ENCODE measurements at places on chromosomes 1 and 21.

DNA sequence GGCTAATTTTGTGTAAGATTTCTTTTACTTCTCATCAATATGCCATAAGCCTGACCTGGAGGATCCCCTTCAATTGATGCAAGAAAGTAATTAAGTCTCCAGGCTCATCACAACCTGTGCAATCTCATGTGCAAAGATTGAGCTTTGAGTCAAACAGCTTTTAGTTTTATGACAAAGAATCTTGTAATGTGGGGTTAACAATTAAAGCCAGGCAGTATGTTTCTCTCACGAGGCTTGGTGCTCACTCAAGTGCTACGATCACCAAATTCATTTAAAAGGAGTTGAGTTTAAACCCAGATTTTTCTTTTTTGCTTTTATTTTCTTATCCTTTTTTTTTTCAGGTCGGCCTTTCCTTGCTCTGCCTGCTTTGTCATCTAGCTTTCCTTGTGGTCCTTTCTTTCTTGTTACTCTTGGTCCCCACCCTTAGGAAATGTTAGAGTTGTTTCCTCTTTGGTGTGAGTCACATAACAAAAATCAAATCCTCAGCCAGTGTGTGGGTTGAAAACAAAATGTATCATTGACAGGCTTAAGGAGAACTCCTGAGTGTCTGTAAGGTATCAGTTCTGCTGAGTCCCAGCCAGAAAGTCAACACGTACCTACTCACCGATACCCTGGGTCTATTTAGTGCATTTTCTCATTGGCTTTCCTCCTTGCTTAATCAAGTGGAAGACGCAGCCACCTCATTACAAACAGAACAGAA lies 1037.2 kb downstream of the ADGRL2 start:
- no peak for DNase-seq

DNA sequence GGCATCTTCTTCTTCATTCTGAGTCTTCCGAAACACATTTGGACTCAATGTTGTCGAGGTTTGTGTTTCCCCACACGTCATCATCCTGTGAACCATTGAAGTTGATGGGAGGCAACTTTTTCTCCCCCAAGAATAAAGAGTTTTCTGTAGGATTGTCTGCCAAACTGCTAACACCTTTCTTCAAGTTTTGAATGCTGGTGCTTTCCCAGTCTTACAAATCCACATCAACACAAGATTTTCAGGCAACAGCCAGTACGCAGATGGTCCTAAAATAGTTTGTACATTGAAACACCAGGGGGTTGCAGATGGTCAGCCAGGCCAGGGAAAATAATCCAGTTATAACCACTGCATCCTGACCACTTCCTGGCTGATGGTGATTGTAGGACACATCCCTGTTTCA lies 187.9 kb downstream of the DISC1 start:
- DNase-seq, result no peak

DNA sequence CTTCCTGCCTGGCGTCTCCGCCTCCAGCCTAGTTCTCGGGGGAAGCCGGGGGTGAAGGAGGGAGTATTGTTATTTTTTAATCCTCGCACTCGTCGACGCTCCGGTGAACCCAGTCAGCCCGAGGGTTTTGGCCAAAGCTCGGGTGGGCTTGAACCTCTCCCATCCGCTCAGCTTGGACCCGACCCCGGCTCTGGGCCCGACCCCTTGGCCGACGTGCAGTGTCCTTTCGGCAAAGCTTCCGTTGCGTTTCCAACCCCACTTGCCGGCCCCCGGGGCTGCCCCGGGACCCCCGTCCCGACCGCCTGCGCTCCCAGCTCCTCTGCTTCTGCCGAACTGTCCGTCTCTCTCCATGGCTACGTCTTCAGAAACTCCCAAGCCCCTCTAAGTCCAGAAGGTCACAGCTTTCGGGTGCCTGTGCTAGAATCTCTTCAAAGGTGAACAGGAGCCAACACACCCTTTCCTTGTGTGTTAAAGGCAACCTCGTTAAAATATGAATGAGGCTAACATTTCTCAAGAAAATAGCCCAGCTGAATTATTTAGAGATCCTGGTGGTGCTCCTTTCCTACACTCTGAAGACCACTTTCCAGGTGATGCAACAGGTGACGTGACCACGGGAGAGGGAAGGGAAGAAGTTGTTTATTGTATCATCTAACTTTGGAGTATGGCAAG lies 647 bp downstream of the DESI2 start:
- DNase-seq, result no peak

- no peak for DNase-seq
Measured at GRCh38 chr1:43217747-43218146, 45.6 kb downstream of the CFAP57 start.

GRCh38 chr1:241844593-241844992 lies 3.4 kb upstream of the EXO1 start:
- no peak for DNase-seq

DNA sequence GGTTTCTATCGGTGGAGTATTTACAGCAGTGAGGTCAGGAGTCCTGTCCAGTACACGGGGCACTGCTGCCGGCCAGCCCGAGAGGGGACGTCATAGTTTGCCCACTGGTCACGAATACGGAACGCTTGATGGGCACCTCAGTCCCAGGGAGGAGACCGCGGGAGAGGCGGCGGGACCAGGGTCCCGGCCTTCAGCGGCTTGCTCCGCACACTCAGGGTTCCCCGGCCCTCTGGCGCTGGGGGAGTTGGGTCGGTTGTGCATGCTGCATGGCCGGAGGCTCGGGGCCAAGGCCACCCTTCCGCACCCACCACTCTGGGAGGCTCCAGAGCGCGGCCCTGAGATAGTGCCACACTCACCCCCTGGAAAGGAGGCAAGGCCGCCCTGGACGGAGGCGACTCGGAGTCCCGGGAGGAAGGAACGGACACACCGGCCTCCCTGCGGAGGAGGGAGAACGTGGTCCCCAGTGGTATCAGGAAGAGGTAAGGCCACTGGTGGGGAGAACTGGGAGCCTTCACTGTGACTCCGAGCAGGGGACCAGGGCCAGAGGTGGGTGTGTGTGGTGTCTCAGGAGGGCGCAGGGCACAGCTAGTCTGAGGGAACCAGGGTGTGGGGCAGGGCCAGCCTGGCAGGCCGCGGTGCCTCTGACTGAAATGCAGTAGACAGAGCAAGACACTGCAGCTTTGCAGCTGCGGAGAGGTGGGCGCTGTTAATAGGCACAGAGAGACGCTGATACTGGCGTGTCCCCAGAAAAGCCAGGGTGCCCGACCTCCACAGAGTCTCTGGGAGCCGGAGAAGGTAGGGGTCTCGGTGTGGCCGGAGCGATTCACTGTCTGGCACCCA lies 28.6 kb upstream of the PRSS38 start:
- no peak for DNase-seq

DNA sequence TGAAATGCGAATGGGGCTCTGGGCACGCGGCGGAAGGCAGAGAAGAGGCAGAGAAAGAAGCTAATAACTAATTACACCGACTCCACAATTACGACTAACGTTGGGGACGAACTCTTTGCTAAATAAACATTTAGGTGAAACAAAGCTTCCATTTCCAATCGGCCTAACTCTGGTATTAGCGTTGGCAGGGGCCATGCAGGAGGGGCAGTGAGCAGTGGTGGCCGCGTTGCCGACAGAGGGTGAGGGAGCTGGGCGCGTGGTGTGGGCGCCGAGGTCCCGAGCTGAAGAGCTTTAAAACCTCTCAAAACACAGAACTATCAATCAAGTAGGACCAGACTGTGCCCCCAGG lies 553 bp upstream of the NDUFV3 start:
- no peak for DNase-seq

- no peak for DNase-seq
Measured at GRCh38 chr1:201053155-201053860, 29.8 kb upstream of the KIF21B start.

GRCh38 chr1:89354205-89354604 lies 9.7 kb upstream of the GBP6 start:
- no peak for DNase-seq

- no peak for DNase-seq
Measured at GRCh38 chr1:221778125-221778524, 36.2 kb upstream of the DUSP10 start.

DNA sequence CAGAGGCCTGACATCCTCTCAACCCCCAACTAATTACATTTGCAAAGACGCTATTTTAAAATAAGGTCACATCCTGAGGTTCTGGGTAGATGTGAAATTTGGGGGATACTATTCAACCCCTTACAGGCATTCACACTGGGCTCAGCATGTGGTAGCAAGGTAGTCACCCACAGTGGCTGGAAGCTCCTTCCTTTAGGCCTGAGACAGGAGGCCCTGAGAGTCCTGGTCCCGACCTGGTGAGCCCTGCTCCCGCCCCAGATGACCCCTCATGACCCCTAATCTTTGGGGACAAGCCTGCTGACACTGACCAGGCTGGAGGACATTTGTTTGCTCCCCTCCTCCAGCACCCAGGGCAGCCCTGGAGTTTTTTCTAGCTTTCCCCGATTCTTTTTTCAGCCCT lies 225.9 kb downstream of the DYRK1A start:
- DNase-seq, result no peak

All from substantia nigra (tissue), 51 donors.